ENCODE measurements at places on chromosomes 3 and 15. TPM values are rescaled to one million over a fixed set of nuclear protein-coding genes. Genes with fewer than 3 reads are reported as not detected.
A peak's percentile ranks its signal among the peaks of the same experiment; 100 is the strongest.

DNA sequence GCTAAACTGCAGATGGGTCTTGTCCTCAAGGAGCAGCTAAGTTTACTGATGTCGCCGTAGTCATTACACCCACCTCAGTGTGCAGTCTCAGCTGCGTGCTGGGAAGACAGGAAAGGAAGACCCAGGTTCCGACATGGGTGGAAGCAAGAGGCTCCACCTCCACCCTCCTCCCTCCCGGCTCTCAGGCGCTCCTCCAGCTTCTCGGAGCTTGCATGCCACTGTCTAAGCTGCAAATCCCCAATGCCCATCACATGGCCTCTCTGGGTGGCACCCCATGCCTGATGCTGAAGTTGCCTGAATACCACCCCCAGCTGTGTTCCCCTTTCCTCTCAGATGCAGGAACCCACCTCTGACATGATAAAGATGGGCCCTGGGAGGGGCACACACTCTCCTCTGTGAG is 58.5 kb downstream of the MGLL start:
- H3K27me3 ChIP-seq, result no peaks in the 10 kb centered on the region
- no peak for DNase-seq
- H3K27ac ChIP-seq, result no peak overlapping the region
- no peak overlapping the region for H3K4me3 ChIP-seq

GRCh38 chr3:131381445-131382291 is at the start of gene NUDT16:
Gene NUDT16, plus strand, starts transcription at chr3:131381774. Its CDS starts 31 bp downstream, at chr3:131381805.
- H3K27ac ChIP-seq, result peak within 1 kb of the TSS; percentile 60
- DNase-seq, result peak; percentile 94
- no peaks in the 10 kb centered on the region for H3K27me3 ChIP-seq
- H3K4me3 ChIP-seq, result peak within 1 kb of the TSS; percentile 75
- no peaks in the 10 kb centered on the region for H3K36me3 ChIP-seq

- no peak for DNase-seq
- H3K36me3 ChIP-seq, result no peaks in the 10 kb centered on the region
- no peak overlapping the region for H3K27ac ChIP-seq
- H3K27me3 ChIP-seq, result no peaks in the 10 kb centered on the region
- no peaks in the 10 kb centered on the region for H3K4me1 ChIP-seq
These were observed 45.5 kb downstream of the SUCNR1 start for GRCh38 chr3:151919030-151919328.

DNA sequence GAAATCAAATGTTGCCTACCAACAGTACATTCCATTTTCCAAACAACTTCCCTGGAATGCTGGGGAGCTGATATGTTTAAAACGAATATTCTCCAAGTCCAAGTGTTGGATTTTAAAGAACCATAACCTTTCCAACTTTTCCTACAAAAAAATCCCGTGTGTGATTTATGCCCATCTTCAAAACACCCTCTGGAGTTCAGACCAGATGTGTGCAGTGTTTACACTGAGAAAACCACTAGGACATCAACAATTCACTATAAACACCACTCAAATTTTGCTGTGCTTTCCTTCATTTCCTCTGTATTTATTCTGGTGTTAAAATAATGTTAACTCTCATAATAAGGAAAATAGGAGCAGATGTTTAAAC is 2.4 kb downstream of the VGLL4 start:
- peak overlapping the region; percentile 76 for H3K27ac ChIP-seq
- no peaks in the 10 kb centered on the region for H3K36me3 ChIP-seq
- DNase-seq, result no peak
- H3K27me3 ChIP-seq, result no peaks in the 10 kb centered on the region
- peak overlapping the region; percentile 97 for H3K4me3 ChIP-seq

DNA sequence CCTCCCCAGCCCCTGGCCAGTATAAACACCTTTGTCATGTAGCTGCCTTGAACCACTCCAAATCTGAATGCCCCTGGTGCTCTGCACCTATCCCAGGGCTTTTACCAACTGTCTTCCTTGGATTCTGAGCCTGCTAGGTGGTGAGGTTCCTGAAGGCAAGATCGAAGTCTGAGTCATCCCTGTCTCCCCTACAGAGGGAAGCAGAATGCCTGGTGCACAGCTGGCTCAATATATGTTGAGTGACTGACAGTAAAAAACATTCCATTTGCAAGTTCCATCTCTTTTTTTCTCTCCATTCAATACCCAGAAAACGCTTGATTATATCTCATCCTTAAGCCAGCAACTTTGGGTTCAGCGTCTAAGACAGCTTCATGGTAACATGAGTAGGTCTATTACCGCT is 24.7 kb downstream of the SLC24A1 start:
- DNase-seq, result no peak
- H3K27me3 ChIP-seq, result no peaks in the 10 kb centered on the region
- H3K4me3 ChIP-seq, result no peak overlapping the region
- H3K27ac ChIP-seq, result no peak overlapping the region
- H3K4me1 ChIP-seq, result no peaks in the 10 kb centered on the region

DNA sequence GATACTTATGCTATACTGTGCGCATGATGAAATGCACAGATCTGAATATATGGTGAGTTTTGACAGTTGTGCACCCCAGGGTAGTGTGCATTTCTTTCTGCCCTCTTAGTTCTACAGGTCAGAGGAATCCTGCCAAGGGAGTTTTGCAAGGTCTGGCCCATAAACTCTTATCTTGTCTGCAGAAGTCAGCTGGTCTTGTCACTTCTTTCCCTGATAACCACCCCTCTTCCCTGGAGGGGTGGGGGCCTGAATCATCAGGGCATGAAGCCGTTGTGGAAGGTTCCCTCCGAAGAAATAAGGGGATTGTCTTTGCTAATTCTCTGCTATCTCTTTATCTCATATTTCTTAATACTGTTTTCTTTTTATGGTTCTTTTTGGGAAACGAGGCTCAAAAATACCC is 30.4 kb downstream of the TRIM71 start:
- H3K27me3 ChIP-seq, result no peaks in the 10 kb centered on the region
- no peak overlapping the region for H3K4me3 ChIP-seq
- no peak for DNase-seq
- H3K27ac ChIP-seq, result no peak overlapping the region
- no peaks in the 10 kb centered on the region for H3K4me1 ChIP-seq

GRCh38 chr3:29583861-29584260 is 303.0 kb downstream of the RBMS3 start:
- DNase-seq, result no peak
- no peak overlapping the region for H3K4me3 ChIP-seq
- H3K36me3 ChIP-seq, result no peaks in the 10 kb centered on the region
- no peak overlapping the region for H3K27ac ChIP-seq
- H3K27me3 ChIP-seq, result no peaks in the 10 kb centered on the region
- no peaks in the 10 kb centered on the region for H3K4me1 ChIP-seq

DNA sequence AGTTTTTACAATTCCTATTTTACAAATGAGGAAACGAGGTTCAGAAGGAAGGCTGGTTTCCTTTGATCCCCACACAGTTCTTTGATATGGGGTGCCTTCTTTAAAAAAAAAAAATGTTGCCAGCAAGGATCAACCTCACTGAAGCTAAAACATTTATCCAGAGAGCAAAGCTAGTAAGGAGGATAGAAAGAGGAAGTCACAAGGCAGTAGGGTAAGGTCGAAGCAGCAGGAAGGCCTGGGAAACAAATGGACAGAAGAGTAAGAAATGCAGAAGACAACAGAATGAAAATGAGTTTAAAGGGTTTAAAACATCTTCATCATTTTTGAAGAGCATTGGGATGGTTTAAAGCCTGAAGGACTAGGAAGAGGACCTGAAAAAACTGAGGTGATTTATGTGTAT is 30.6 kb upstream of the CP start:
- H3K4me3 ChIP-seq, result no peak overlapping the region
- DNase-seq, result no peak
- H3K36me3 ChIP-seq, result no peaks in the 10 kb centered on the region

- H3K36me3 ChIP-seq, result no peaks in the 10 kb centered on the region
- H3K4me3 ChIP-seq, result no peak overlapping the region
- no peak for DNase-seq
- no peaks in the 10 kb centered on the region for H3K4me1 ChIP-seq
These were observed 193.0 kb downstream of the VGLL3 start for GRCh38 chr3:86797946-86798345.

DNA sequence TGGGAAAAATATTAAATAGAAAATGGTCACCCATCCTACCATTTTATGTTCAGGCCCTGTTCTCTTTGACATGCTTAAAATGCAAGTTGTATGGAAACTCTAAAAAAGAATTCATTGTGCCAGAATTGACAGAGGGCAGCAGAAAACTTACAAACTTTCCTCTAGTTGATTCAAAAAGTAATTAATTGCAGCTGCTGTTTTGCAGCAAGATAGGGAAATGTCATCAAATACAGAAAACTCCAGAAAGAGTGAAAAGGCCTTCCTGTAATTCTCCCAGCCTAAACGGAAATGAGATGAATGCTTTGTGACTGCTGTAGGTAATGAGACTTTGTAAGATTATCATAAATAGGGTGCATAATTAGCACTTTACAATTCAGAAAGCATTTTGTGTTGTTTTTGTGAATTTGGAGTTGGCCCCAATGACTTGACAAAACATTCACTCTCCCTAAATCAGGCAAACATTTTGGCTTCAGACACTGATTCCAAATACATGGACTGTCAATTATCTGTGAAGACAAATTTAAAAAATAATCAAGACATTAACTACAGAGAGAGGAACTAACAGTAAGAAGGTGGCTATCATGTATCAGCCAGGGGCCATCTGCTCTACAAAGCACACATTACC is 861.8 kb downstream of the SQOR start:
- no peak overlapping the region for H3K27ac ChIP-seq
- no peak for DNase-seq
- H3K27me3 ChIP-seq, result no peaks in the 10 kb centered on the region
- H3K4me3 ChIP-seq, result no peak overlapping the region
- no peaks in the 10 kb centered on the region for H3K4me1 ChIP-seq

The TBC1D2B gene
- total RNA-seq, result 117 TPM

The CADM2 gene
- total RNA-seq, result not detected

The PLA2G4F gene
- total RNA-seq, result not detected

The TCAIM gene
- 8.5 TPM for total RNA-seq

The MRPS25 gene
- 48.0 TPM for total RNA-seq
